CD4-positive, alpha-beta memory T cell (primary cell): ENCODE measurements at places on chromosomes 6 and 20.

GRCh38 chr6:91094341-91094740 lies 507.5 kb upstream of the MAP3K7 start:
- no peaks in the 10 kb centered on the region for H3K4me1 ChIP-seq
- H3K27ac ChIP-seq = no peak overlapping the region
- no peak overlapping the region for H3K4me3 ChIP-seq
- no peak for DNase-seq

DNA sequence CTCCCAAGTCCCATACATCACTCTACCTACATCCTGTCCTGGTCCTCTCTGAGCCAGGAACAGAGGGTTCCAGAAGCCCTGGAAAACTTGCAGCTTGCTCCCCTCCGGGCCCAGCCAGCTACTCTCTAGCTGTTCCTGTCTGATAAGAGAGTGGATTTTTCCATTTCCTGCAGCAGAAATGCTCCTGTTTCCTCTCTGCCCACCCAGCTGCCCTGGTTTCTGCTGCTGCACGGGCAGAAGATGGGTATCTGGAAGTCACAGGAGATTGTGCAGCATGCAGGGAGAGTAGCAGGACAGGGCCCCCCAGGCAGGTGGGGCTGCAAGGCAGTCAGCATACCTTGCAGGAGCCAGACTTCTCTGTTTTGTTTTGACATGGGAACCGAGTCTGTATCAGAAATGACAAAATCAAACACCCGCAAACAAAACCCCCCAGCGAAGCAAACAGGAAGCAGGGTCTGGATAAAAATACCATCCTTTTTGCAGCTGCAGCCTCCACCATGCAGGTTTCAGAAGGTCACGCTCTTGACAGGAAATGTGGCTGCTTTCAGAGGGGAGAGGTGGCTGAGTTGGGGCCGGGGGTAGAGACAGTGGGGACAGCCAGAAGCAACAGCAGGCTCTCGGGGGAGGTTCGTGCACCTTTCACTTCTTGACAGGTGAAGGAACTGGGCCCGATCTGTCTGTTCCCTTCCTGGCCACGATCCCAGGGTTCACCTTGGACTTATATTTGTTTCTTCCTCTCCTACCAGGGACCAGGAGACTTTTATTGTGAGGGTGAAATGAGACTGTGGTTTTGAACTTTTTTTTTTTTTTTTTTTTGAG lies 50.8 kb upstream of the FAM83D start:
- H3K4me1 ChIP-seq = peaks cover 87% of the 10 kb centered on the region
- no peaks in the 10 kb centered on the region for H3K27me3 ChIP-seq
- peak; percentile 78 for DNase-seq

DNA sequence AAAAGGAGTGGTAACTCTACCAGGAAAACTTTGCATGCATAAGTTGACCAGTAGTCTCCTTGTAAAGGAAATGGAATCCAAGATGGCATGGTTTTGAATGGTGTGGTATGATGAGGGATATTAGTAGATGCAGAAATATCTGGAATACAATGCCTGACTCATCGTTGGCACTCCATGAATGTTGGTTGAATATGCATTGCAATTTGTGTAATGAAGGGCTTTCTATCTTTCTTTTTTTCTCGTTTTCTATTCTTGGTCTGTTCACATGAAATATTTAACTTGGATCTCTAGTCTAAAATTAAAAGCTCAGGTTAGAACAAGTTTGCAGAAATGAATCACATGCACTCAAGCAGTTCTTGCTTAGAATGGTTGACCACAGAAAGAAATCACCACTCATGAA lies 277.3 kb upstream of the PRND start:
- no peak for DNase-seq
- no peaks in the 10 kb centered on the region for H3K4me1 ChIP-seq
- H3K4me3 ChIP-seq = no peak overlapping the region
- no peaks in the 10 kb centered on the region for H3K27me3 ChIP-seq
- no peaks in the 10 kb centered on the region for H3K36me3 ChIP-seq
- H3K27ac ChIP-seq = no peak overlapping the region

GRCh38 chr6:26016245-26016962 lies 53.8 kb downstream of the TRIM38 start:
- no peak overlapping the region for H3K4me3 ChIP-seq
- DNase-seq = no peak
- peak overlapping the region; percentile 36 for H3K27ac ChIP-seq
- no peaks in the 10 kb centered on the region for H3K36me3 ChIP-seq
- peaks cover 16% of the 10 kb centered on the region for H3K4me1 ChIP-seq

DNA sequence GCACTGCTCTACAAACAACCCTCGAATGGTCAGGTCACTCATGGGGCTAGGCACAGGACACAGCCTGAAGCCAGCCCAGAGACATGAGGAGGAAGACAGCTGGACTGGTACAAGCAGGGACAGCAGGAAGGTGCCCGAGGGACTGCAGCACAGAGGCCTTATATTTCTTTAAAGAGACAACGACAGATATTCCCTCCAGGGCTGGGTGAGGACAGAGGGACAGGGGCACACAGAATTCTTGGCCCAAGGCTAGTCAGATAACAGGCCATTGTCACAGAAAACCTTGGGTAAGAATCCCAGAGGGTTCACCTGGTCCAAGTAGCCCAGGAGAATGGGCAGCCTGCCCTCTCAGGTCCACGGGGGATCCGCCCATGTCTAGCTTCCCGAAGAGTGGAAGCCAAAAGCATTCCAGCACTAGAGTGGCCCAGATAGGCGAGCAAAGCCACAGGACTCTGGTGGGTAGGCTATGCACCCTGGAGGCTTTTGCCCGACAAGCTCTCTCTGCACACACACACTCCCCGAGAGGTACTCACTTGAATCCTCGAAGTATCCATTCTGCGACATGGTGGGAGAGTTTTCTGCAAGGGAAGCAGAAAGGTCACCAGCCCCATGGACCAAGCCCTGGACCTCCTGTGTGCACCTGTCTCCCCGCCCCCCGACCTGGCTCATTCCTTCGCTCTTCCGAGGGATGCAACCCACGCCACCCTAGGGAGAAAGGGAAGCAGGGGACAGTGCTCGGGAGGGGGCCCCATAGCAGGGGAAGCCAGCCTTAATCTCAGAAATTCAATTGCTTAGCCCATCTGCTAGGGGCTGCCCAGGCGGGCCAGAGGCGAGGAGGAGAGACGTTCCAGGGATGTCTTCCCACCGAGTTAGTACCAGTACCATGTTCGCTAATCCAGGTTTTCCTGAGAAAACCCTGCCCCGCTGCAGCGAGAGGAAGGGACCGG lies 1.7 kb downstream of the SLC4A11 start:
- no peaks in the 10 kb centered on the region for H3K36me3 ChIP-seq
- H3K27me3 ChIP-seq = peaks cover 34% of the 10 kb centered on the region
- no peak for DNase-seq
- peak overlapping the region; percentile 59 for H3K4me3 ChIP-seq
- peaks cover 14% of the 10 kb centered on the region for H3K4me1 ChIP-seq

- no peak for DNase-seq
- no peak overlapping the region for H3K27ac ChIP-seq
- H3K36me3 ChIP-seq = no peaks in the 10 kb centered on the region
- no peak overlapping the region for H3K4me3 ChIP-seq
- no peaks in the 10 kb centered on the region for H3K4me1 ChIP-seq
Observed at GRCh38 chr6:6729971-6730370, 141.5 kb downstream of the LY86 start.

GRCh38 chr6:21935561-21936028 lies 342.0 kb downstream of the SOX4 start:
- H3K36me3 ChIP-seq = no peaks in the 10 kb centered on the region
- H3K4me1 ChIP-seq = no peaks in the 10 kb centered on the region
- no peaks in the 10 kb centered on the region for H3K27me3 ChIP-seq
- DNase-seq = no peak
- H3K27ac ChIP-seq = no peak overlapping the region

GRCh38 chr6:2597991-2598390 lies 152.7 kb downstream of the MYLK4 start:
- H3K27ac ChIP-seq = no peak overlapping the region
- H3K4me3 ChIP-seq = no peak overlapping the region
- no peaks in the 10 kb centered on the region for H3K4me1 ChIP-seq
- no peak for DNase-seq

GRCh38 chr6:32244946-32245398 lies 21.1 kb upstream of the NOTCH4 start:
- peak; percentile 55 for DNase-seq
- no peak overlapping the region for H3K4me3 ChIP-seq
- H3K27ac ChIP-seq = no peak overlapping the region
- peaks cover 9% of the 10 kb centered on the region for H3K4me1 ChIP-seq
- no peaks in the 10 kb centered on the region for H3K36me3 ChIP-seq

GRCh38 chr20:63475209-63475608 lies 2.8 kb upstream of the KCNQ2 start:
- no peak for DNase-seq
- peaks cover 5% of the 10 kb centered on the region for H3K4me1 ChIP-seq
- no peaks in the 10 kb centered on the region for H3K36me3 ChIP-seq
- H3K4me3 ChIP-seq = no peak overlapping the region

GRCh38 chr6:107237992-107238660 lies 122.8 kb upstream of the BEND3 start:
- H3K27ac ChIP-seq = no peak overlapping the region
- no peak for DNase-seq
- no peaks in the 10 kb centered on the region for H3K36me3 ChIP-seq
- H3K27me3 ChIP-seq = no peaks in the 10 kb centered on the region

- DNase-seq = no peak
- peaks cover 15% of the 10 kb centered on the region for H3K4me1 ChIP-seq
- no peak overlapping the region for H3K27ac ChIP-seq
- no peak overlapping the region for H3K4me3 ChIP-seq
- H3K27me3 ChIP-seq = no peaks in the 10 kb centered on the region
Observed at GRCh38 chr20:62627901-62628612, 14.2 kb upstream of the SLCO4A1 start.

DNA sequence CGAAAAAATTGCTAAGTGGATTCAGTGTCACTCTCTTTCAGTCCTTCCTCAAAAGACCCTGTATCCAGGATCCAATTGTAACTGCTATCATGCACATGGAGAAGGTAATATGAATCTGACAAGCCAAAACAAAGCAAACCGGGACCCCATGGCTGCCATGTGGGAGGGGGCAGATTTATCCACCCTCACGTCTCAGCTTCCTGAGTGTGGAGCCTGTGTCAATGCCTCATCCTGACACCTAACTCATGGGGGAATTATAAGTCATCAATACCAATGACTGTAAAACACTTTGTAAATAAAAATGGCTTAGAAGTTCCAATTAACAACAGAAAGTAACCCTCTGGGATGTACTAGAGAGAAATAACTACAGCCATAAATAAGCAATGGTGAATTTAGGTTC lies 174.1 kb upstream of the MCHR2 start:
- no peak overlapping the region for H3K27ac ChIP-seq
- H3K4me1 ChIP-seq = no peaks in the 10 kb centered on the region
- no peaks in the 10 kb centered on the region for H3K36me3 ChIP-seq
- no peak for DNase-seq
- H3K27me3 ChIP-seq = no peaks in the 10 kb centered on the region
- H3K4me3 ChIP-seq = no peak overlapping the region

DNA sequence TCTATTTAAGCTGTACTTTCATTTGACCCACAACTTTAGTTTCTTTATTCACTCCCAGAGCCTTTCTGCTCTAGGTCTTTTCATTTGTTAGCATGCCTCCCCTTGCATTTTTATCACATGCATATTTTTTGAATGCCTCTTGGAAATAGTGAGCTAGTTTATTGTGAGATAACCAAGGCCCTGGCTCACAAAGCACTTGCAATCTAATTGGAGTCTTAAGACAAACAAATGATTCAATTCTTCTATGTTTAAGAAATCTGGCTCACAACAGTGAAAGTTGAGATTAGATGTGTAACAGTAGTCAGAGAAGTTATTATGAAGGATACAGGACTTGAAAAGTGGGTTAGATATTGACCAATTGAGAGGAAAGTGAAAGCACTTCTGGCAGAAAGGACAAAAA lies 173.4 kb downstream of the MOXD1 start:
- DNase-seq = no peak
- no peak overlapping the region for H3K27ac ChIP-seq
- H3K27me3 ChIP-seq = no peaks in the 10 kb centered on the region
- H3K36me3 ChIP-seq = no peaks in the 10 kb centered on the region
- H3K4me3 ChIP-seq = no peak overlapping the region

GRCh38 chr6:144321839-144322591 lies 36.9 kb downstream of the UTRN start:
- H3K27me3 ChIP-seq = no peaks in the 10 kb centered on the region
- DNase-seq = no peak
- no peaks in the 10 kb centered on the region for H3K36me3 ChIP-seq
- no peak overlapping the region for H3K4me3 ChIP-seq
- no peaks in the 10 kb centered on the region for H3K4me1 ChIP-seq
- H3K27ac ChIP-seq = no peak overlapping the region

DNA sequence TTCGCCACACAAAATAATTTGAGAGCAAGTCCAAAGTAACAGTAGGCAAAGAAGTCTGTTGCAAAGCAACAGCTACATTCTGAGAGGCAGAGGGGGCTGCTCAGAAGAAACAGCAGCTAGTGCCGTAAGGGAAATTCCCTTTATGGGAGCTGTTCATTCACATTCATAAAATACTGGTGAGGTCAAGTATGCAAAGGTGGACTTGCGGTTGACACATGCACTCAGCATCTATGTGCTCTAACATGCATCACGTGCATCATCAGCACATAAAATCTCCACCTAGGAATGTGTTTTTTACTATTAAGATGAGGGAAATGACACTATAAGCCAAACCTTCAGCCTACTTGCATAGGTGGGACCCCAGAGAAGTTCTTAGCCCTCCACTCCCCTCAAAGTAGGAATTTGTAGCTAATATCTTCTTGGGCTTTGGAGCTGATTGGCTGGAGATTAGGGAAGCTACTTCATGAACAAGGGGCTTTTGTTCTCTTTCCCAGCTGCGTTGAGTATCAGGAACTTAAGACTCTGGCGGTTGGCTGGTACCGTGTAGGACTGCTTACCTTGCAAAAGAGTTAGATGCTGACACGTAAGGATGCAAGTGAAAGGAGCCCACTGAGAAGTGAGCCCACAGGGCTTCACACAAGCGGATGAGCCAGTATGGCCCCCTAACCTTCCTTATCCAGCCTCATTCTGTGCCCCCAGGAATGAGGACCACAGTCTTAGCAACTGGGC lies 12.4 kb downstream of the CST3 start:
- DNase-seq = no peak
- no peaks in the 10 kb centered on the region for H3K36me3 ChIP-seq
- no peak overlapping the region for H3K27ac ChIP-seq

GRCh38 chr6:53172468-53172803 lies 23.8 kb upstream of the GCM1 start:
- no peak overlapping the region for H3K27ac ChIP-seq
- no peaks in the 10 kb centered on the region for H3K36me3 ChIP-seq
- H3K27me3 ChIP-seq = no peaks in the 10 kb centered on the region
